NCI-H2227 treated with DMSO at 0.1 percent for 48 hours (cell line): ENCODE measurements at places on chromosomes 11 and 22.

DNA sequence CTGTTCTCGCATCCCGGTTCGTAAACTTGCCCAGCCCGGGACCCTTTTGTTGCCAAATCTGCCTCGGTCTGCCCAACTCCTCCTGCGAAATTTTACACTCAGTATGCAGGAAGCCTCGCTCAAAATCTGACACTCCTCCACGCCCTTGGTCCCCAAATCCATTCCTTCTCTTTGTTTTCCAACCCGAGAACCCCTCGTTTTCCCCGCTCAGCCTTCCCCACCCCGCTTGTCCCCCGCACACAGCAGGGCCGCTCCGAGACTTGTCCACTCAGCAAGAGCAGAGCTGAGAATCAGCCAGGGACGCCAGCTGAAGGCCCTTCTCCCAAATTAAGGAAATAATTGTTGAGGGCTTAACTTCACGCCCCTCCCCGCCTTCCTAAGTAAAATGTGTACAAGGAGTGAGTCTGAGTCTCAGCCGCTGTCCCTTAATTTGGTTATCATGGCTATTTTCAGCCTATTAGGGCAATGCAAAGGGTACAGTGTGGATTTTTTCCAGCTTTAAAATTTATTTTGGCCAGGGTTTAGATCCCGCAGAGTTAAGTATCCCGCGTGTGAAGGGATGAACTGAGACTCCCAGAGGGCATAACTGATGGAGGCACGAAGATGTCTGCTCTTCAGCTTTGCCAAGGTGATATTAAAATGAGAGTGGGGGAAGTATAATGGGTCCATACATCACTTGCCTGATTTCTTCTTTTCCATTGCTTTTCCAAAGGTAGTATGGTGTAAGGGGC, 581 bp upstream of the FBXO3 start:
- DNase-seq, result peak; percentile 23

DNA sequence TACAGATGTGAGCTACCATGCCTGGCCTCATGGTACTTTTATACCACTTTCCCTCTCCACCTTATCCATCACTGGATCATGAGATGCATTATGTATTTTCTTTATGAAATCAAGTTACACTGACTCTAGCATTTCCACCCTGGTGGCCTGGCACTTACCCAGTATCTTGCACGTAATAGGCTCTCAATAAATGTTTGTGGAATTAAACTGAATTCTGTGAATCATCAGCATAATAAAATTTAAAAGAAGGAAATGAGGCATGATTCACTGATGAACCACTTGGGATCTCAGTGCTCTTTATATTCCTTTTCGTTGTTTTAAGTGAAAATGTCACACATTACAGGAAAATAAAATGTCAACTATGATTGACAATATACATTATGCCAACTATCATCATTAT, 25.1 kb downstream of the ADM start:
- DNase-seq, result no peak

- no peak for DNase-seq
Observed at GRCh38 chr11:62921201-62921572, at the start of gene CHRM1. TSS of gene CHRM1 (minus strand) at chr11:62921363. CDS start at chr11:62911100, 10,263 bp downstream.

GRCh38 chr11:108584973-108585372, 8.6 kb downstream of the EXPH5 start:
- DNase-seq, result no peak

GRCh38 chr11:120577624-120578363, 66.2 kb downstream of the GRIK4 start:
- DNase-seq, result no peak

DNA sequence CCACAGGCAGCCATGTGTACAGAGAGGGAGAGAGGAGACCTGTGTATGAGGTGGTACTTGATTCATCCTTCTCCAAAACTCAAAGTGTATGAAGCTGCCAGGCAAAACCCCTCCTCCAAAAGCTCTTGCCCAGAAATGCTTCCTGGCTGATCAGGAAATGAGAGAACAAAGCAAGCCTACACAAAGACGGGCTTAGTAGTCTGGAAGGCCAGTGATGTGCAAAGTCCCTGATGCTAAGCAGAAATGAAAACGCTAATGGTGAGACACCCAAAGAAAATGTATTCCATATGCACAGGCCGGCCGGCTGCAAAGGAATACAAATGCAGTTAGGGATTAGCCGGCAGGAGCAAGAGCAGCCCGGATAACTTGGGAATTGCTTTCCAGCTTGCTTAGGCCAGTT, 234.9 kb upstream of the CADM1 start:
- no peak for DNase-seq

- DNase-seq, result no peak
Observed at GRCh38 chr11:79592406-79592805, 151.6 kb upstream of the TENM4 start.

DNA sequence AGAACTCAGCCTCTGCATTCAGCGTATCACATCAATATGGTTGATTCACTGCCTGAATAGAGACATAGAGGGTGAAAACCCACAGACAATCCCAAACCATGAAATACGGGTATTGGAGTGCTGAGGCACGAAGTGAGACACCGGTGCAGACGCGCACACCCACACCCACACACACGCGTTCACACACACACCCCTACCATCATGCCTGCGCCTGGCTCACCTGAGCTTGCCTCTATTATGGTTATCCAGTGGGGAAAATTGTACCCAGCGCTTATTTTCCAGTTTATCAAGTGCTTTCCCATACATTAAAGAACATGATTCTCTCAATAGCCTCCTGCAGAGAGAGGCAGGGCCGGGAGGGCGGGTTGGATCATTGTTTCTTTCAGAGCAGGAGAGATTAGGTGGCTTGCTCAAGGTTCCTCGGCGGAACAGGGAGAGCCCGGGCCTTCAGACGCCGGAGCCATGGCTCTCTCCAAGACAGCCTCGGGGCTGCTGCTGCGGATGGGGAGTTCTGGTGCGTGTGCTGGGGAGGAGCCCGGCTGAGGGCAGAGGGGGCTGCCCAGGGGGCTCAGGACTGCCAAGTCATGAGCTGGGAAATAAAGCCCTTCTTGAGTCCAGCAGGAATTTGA, 78.9 kb upstream of the THY1 start:
- DNase-seq, result peak; percentile 65

DNA sequence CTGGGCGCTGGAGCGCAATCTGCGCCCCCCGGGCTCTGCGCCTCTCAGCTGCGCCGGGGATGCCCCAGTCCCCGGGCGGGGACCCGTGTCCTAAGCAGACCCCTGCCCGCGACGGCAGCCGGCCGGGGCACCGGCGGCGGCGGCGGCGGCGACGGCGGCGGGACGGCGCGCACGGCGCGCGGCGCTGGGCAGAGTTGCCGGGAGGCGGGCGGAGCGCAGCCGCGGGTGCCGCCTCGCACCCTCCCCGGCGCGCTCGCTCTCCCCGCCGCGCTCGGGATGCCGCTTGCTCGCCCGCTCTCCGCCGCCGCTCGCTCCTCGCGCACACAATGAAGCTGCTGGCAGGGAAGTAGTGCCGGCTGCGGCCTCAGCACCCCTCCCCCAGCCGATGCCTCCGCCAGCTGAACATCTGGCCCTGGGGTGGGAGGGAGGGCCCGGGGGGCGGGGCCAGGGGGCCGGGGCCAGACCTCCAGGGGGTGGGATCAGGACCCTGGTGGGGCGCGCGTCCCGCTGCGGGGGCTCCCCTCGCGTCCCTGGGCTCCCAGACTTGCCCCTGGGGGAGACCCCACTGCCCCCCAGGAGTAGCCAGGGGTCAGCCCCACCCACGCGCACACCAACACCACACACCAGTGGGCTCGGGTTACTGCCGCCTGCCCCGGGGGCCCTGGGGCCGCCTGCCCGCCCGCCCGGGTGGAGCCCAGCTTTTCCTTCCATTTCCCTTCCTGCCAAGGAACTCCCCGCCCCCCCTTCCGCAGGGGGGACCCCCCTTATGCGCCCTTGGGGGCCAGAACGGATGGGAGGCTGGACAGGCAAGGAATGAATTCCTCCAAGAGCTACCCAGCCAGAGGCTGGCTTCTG, at the start of gene RCOR2:
RCOR2 (minus strand) TSS at position 328 of the 855 bp plus-strand sequence. CDS start 708 bp downstream, outside the sequence.
- DNase-seq, result peak; percentile 74

DNA sequence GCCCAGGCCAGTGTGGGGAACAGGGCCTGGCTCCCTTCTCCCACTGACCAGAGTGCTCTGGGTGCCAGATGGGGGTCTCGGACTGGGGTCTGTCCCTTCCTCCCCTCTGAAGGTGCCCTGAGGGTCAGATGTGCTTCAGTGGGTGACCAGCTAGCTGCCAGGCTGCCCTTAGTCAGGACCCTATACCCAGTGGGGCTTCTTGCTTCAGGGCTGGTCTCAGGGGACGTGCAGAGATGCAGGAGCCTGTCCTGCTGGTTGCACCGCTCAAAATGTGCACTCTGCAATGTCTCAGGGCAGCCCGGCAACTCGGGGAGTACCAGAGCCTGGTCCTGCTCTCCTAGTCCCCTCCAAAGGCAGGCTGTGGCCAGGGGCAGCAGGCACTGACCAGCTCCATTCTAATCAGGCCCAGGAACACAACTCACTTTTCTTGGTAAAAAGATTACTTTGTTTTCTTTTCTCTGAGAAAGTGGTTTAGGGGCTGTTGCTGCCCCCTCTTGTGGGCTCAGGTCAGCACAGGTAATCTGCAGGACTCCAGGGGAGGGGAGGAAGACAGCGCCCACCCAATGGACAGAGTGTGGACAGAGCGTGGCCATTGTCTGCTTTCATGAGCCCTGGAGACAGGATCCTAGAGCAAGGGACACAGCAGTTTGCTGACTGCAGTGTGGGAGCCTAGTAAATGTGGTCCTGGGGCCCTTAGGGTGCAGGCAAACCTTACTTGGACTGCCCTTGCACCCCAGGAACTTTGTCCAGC, 80.9 kb downstream of the MED15 start:
- DNase-seq, result no peak

DNA sequence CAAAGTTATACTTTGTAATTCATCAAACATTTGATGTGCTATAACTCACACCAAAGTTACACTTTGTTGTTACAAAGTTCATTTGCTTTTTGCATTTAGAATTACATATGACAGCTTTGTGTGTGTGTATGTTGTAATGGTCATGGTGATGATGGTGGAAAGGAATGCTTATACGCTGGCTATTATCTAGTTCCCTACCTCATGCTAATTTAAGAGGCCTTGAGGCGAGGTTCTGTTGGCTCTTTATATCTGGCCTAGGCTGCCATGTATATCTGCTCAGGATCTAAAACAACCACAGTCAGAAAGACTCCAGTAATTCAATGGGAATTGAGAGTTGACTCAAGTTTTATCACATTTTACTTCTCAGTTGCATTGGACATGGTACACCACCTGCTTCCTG, 123.4 kb downstream of the SLC17A6 start:
- no peak for DNase-seq

- DNase-seq, result no peak
Observed at GRCh38 chr22:47031628-47031915, 269.1 kb downstream of the TBC1D22A start.

DNA sequence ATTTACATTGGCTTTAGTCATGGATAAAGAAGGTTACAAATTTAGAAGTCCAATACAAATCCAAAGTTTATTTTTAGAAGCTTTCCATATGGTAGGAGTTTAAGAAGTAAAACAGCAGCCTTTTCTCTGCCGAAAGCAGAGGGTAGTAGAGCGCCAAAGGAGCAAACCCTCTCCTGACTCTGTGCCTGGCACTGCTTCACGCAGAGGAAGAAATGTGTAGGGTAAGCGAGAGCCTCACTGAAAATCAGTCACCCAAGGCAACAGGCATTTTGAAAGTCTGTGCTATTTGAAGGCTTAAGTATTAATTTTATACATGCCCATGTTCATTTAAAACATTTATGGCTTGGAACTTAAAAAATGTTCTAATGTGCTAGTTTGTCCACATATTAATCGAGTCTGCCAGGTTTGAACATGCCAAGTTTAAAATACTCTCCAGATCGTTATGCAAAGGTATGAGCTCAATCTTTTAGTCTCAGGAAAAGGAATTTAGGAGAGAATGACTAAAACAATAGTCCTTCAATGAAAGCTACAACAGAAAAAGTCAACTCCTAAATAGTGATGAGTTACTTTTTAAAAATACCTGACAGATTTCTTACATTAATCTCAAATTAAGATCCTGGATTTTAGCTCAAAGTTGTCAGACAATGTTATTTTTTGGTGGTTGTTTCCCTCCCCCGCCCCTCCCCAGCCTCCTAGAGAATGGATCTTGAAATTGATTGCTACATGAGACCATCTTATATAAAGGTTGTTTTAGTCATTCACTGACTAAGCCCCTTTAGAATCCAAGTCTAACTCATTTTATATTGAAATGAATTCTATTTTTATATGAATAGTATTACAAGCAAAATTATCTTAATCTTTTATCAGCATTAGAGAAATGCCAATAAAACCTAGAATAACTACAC, 38.7 kb downstream of the MRTFA start:
- DNase-seq, result no peak

- DNase-seq, result no peak
Observed at GRCh38 chr22:32123657-32124056, 35.4 kb downstream of the C22orf42 start.

DNA sequence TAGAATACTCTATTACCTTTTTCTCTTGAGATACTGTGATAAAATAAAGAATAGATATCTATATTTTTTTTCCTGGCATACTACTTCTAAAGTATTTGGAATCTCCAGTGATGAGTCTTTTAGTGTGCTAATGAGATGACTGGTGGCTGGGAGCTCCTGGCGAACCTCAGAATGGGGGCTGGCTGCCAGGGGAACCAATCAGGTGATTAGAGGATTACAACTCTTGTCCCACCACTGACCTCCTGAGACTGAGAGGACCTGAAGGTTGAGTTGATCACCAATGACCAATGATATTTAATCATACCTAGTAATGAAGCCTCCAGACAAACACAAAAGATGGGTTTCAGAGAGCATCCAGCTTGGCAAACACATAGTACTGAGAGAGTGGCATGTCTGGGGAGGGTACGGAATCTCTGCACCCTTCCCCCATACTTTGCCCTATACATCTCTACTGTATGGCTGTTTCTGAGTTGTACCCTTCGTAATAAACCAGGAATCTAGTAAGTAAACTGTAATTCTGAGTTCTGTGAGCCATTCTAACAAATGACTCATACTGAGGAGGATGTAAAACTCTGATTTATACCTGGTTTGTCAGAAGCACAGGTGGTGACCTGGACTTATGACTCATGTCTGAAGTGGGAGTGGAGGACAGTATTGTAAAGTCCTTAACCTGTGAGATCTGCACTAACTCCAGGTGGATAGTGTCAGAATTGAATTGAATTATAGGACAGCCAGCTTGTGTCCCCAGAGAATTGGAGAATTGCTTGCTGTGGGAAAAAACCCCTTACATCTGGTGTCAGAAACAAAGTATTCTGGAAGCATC, 325.3 kb upstream of the LRRC4C start:
- no peak for DNase-seq

- DNase-seq, result no peak
Observed at GRCh38 chr22:46848197-46848596, 85.7 kb downstream of the TBC1D22A start.

GRCh38 chr22:41320416-41321240, 19.3 kb downstream of the ZC3H7B start:
- no peak for DNase-seq
